ENCODE measurements at places on chromosomes 4 and X. TPM values are rescaled to one million over a fixed set of nuclear protein-coding genes. Genes with fewer than 3 reads are reported as not detected.

DNA sequence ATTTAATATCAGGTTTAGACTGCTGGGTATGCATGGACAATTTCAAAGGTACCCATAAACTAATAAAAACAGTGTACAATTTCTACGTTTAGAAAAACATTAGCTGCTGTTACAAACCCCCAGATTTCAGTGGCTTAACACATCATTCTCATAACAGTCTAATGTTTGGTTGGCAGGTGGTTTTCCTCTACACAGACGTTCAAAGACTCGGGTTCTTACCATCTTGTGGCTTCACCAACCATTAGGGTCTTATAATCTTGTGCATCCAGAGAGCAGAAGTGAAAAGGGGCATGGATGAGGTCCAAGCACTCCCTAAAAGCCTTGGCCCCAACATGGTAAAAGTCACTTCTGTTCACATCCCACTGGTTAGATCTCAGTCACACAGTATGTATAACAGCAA is 71.6 kb downstream of the SH3RF1 start:
- no peak for DNase-seq

TEX13C gene
- not detected for total RNA-seq

S100P gene
- total RNA-seq, result 11.0 TPM

NSG1 gene
- 19.5 TPM for total RNA-seq

- no peak for DNase-seq
Measured at GRCh38 chr4:84507941-84508340, 8.8 kb upstream of the NKX6-1 start.

GRCh38 chr4:5051278-5052203 is at the start of gene STK32B:
Gene STK32B, plus strand, starts transcription at chr4:5051480.
- DNase-seq, result no peak

- no peak for DNase-seq
Measured at GRCh38 chr4:109912706-109913595, at the start of gene EGF. Gene EGF, plus strand, starts transcription at chr4:109912883. Its CDS starts 453 bp downstream, at chr4:109913336.

- DNase-seq, result peak; percentile 15
Measured at GRCh38 chrX:40172401-40173142, 74.8 kb upstream of the BCOR start.

GRCh38 chr4:151455212-151455611 is 46.2 kb downstream of the FHIP1A start:
- no peak for DNase-seq

DNA sequence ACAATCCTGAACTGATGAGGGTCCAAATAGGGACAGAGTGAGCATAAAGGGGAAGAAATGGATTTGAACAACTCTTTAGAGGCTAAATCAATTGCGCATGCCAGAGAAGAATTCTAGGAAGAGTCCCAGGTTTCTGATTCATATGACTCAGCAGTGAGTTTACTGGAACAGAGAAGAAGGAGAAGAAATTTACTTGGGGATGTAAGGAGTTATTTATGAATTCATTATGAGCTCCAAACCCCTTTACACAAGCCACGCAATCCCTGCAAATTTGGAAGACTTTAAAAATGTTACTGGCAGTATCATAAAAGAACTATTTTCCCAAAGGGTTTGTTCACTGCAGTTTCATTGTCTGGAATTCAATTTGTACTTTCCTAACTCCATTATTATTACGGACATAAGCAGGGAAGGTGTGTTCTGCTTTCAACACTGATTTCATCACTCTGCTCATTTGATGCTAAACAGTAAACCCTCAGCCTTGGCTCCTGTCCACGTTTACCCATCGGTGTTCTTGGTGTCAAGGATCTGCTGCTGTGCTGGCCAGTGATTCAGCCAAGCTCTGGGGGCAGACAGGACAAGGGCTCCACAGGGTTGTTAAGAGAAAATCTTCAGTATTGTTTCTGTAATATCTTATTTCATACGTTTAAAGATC is 273.7 kb downstream of the HNRNPD start:
- DNase-seq, result no peak

GRCh38 chrX:40853004-40853815 is 117.9 kb upstream of the MED14 start:
- no peak for DNase-seq

DNA sequence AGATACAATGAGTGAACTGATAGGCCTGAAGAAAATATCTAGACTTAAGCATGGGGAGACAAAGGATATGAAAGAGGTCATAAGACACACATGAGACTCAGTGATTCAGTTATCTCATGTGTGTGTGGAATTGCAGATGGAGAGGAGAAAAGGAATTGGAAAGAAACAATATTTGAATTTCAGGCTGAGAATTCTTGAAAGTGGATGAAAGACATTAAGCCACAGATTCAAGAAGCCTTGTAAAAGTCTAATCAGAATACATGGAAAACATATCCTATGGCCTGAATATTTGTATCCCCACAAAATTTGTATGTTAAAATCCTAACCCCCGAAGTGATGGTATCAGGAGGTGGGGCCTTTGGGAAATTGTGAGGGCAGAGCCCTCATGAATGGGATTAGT is 28.3 kb downstream of the NSUN7 start:
- no peak for DNase-seq

RNF4 gene
- total RNA-seq, result 90.8 TPM

GYPB gene
- total RNA-seq, result not detected

GRCh38 chr4:12118651-12119213 is 690.0 kb upstream of the HS3ST1 start:
- no peak for DNase-seq

Data from naive thymus-derived CD4-positive, alpha-beta T cell (primary cell).